ENCODE measurements at places on chromosomes 6 and 20.

DNA sequence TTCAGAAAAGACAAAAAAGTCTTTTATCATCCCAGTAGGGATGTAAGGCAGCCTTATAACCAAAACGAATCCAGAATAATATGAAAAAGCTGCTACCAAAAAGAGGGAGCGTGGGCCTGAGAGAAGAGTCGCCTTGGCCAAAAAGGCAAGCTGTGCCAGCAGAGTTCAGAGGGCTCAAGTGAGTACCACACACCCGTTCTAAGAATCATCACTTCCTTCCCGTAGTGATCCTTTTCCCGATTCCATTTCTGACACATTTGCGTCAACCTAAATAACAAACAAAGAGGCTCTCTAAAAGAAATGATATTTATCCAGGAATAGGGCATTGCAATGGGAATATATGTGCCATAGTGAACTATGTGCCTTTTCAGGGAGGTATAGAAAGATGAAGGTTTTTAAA lies 3.8 kb upstream of the TMEM181 start:
- no peak for DNase-seq

DNA sequence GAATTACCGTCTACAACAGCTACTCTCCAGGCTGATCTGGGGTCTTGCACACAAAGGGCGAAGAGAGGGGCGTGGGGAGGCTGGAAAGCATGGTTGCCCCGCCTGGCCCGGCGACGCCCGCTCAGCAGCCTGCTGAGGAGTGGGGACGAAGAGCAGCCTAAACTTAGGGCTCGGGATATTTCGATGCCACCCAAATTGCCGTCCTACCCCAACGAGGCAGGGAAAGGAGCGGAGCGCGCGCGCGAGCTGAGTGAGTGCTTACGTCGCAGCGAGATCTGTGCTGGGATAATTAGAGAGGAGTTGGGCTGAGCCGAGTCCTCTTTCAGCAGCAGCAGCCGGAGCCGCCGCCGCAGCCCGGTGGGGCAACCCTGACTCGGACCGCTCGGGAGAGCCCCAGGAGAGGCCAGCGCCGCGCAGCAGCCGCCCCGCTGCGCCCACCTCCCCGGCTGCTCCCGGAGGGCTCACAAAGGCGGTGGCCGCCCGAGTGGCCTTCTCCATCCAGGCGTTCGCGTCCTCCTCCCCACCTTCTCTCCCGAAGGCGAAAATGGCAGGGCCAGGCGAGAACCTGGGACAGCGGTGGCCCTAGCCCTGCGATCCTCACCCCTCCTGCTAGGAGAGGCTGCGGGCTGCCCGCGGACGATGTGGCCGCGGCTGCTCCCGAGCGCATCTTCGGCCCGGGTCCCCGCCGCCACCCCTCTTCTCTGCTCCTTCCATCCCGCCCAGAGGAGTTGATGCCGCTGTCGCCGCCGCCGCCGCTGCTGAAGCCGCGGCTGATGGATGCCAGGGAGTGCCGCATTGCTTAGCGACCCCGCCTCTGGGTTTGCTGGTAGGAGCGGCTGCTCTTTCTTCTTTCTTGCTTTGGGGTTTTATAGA lies at the start of gene CLVS2:
Gene CLVS2, plus strand, starts transcription at position 315 of the 873 bp plus-strand sequence. CDS start 1,543 bp downstream, outside the sequence.
- no peak for DNase-seq

DNA sequence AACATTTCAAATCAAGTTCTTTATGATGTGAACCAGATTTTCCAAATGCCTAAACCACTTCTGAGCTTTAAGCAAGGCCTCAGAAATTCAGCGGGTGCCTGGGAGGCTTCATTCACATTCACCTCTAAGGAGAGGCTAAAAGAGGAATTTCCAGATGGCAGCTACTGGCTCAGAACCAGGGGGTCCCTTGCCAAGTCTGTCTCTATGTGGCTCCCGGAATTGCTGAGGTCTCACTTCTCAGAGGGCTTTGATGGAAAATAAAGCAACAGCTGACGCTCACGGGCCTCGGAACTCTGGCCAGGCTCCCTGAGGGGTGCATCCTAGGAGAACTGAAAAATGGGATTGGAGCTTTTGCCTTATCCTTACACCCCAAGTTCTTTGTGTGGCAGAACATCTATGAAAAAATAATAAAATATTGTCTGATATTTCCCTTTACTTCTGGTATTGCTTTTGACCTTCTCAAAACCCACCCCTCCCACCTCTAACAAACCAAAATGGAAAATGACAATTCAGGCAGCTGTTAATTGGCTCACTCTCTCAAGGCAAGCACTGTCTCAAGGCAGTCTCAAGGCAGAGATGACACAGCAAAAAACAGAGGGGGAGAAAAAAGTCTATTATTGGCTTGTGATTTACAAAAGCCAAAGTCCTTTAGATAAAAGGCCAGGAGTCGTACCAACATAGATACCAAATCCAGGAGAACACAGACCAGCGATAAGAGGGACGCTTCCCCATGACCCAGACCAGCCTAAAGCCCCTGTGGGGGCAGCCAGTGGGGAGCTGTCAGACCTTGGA lies 21.8 kb upstream of the LRRN4 start:
- no peak for DNase-seq

- DNase-seq = no peak
These were observed 326.4 kb upstream of the MARCKS start for GRCh38 chr6:113530769-113531168.

DNA sequence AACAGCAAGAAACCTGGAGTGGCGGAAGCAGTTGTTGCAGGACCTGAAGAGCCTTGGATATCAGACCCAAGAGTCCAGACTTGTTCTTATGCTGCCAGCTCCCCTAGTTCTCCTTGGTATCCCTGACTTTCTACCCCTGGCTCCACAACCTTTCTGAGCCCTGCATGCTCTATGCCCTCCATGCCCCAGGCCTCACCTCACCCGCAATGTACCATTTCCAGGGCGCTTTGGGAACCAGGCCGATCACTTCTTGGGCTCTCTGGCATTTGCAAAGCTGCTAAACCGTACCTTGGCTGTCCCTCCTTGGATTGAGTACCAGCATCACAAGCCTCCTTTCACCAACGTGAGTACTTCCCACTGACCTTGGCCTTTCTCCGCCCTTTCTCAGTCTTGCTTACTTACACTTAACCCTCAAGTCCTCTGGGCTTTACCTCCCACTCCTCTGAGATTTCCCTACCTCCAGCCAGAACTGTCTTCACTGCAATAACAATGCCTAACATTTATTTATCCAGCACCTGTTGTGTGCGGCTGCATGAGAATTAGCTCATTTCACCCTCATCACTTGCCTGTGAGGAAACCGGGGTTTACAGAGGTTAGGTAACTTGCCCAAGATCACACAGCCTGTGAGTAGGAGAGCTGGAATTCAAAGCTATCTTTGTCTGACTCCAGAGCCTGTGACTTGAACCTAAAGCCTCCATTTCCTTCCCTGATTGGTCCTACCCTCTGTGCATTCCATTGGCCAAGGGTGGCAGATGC lies 2.3 kb downstream of the POFUT1 start:
- DNase-seq = no peak

DNA sequence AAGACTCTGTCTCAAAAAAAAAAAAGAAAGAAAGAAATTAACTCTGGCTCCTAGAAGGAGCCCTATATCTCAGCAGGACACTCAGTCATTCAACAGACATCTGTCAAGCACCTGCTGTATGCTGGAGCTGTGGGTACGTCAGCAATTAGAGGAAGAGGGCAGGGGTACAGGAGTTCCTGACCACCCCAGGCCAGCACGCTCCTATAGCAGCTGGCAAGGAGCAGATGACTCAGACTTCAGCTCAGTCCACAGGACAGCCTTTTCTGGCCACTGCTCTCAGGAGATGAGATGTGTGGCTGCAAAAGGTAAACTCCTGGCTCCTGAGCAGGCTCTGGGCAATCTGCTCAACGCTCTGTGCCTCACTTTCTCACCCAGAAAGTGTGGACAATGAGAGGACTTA lies 1.7 kb upstream of the RTEL1 start:
- DNase-seq = no peak

GRCh38 chr20:20566516-20566915 lies 145.9 kb downstream of the RALGAPA2 start:
- DNase-seq = no peak

- no peak for DNase-seq
These were observed 270.7 kb upstream of the ADGRB3 start for GRCh38 chr6:68364271-68364805.

GRCh38 chr6:1315201-1315559 lies 3.3 kb downstream of the FOXQ1 start:
- no peak for DNase-seq

DNA sequence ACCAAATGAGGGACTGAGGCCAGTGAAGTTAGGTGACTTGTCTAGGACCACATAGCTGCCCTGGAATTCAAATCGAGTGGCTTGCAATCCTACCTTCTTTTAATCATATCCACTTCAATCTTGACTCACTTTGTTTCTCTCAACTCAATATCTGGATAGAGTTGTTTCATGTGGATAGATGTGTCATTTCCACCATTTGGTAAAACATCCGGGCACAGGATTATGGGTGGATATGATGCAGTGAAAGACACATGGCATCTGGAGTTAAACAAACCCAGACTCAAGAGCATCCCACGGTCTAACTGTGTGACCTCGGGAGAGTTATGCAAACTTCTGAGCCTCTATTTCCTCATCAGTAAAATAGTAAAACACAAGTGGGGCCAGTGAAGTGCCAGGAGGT lies 103.6 kb upstream of the CNKSR3 start:
- no peak for DNase-seq

DNA sequence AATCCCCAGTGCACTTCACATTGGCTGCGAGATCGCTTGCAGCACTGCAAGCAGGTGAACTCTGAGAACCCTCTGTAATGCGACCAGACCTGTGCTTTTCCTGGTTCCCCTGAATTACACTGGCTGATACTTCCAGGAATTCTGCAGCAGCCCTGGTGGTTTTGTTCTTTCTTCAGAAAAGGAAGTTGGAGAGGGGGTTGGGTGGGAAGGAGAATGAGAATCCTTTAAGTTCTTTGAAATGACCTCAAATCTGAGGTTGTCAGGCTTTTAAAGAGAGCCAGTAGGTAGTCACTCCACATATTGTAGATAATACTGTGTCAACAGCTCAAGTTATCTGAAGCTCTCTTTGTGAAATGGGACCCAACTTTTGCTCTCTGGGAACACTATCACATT lies 62.4 kb downstream of the GCNT2 start:
- DNase-seq = no peak

- no peak for DNase-seq
These were observed 532.1 kb downstream of the PRKN start for GRCh38 chr6:162195441-162195840.

DNA sequence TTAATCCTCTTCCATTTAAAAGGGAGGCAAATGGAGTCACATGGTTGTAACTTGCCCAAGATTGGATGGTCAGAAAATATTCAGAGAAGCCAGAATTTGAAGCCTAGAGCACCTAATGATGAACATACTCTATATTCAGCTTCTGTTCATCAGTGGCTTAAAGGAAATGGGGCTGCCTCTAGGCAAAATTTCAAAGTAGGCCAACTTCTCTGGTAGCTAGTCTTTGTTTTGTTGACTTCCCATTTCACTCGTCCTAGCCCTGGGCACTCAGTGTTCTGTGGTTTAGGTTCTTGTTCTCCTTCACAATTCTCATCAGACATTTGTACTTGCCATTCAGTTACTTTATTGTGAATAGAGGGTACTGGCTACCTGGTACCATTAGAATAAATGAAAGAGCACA lies 13.2 kb downstream of the MAP3K7 start:
- DNase-seq = no peak

GRCh38 chr6:161526794-161527193 lies 252.9 kb upstream of the AGPAT4 start:
- DNase-seq = no peak

DNA sequence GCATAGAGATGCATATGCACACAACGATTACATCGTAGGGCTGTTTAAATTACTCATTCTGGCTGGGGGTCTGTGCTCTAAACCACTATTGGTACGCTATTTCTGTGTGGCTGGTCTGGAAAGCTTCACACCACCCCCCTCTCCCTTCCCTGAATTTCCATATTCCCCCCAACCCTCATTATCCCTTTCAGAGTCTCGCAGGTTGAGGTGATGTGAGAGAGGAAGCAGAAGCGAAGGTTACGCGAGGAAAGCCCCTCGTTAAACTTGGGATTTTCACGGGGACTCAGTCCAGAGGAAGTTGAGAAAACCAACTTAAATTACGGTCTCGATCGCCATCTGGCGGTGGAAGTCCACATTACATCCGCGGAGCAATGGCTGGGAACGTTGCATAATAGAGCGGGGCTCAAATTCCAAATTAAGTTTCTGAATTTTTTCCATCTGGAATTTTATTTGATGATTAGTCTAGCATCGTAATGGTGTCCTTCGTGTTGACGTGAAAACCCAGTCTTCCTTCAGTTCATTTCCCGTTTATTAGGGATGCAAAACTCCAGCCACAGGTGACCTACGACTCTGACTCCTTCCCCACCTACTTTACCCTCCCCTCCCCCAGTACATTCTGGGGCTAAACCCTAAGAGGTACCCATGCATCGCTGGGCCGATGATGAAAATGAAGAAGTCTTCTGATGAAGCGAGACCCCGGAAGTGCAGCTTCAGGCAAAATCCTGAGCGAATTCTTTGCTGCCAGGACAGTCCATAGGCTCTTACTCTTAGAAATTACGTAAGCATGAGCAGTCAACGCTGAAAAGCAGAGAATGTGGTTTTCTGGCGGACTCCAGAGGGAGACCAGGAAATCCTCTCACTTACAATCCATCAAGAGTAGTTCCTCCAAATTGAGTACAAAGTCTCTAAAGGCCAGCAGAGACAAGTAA lies 19.7 kb downstream of the HLA-DOB start:
- peak; percentile 81 for DNase-seq

DNA sequence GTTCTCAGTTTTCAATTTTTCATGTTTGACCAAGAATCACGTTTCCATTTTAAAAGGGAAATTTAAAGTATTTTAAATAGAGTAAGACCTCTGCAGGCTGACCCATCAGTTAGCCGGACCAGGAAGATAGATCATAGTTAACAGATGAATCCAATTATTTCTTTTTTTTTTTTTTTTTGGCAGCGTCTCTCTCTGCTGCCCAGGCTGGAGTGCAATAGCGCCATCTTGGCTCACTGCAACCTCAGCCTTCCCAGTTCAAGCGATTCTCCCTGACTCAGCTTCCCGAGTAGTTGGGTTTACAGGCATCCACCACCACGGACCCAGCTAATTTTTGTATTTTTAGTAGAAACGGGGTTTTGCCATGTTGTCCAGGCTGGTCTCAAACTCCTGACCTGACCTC lies 256.7 kb upstream of the CNR1 start:
- DNase-seq = no peak

GRCh38 chr6:134134654-134135053 lies 82.2 kb upstream of the SLC2A12 start:
- no peak for DNase-seq

DNA sequence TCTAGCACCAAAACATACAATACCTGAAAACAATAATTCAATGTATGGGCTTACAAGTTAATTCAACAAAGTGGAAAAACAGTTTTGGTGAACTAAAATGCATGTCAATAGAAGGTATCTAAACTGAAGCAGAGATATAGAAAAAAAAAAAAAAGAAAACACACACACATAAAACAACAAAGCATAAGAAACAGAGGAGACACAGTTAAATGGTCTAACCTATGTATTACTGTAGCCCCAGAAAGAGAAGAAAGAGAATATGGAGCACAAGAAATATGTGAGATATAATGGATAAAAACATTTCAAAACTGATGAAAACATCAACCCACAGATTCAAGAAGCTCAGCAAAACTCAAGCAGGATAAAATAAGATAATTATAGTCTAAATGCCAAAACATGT lies 118.7 kb downstream of the MAP3K5 start:
- DNase-seq = no peak

- no peak for DNase-seq
These were observed 289.9 kb downstream of the PLCB1 start for GRCh38 chr20:8421981-8422380.

Measured in stimulated activated CD4-positive, alpha-beta T cell treated with anti-CD3 and anti-CD28 coated beads, Interleukin-12 subunit alpha, Interleukin-12 subunit beta, amount 100 ng/mL, for 48 hours (primary cell).